Adipocyte (in vitro differentiated cells): ENCODE measurements at places on chromosomes 11 and 22.

- DNase-seq = no peak
These were observed 103.3 kb upstream of the NNMT start for GRCh38 chr11:114192841-114193389.

- DNase-seq = no peak
These were observed 97.0 kb upstream of the TOP3B start for GRCh38 chr22:22079404-22080148.

GRCh38 chr22:49588739-49589138 is 238.9 kb downstream of the BRD1 start:
- DNase-seq = no peak

DNA sequence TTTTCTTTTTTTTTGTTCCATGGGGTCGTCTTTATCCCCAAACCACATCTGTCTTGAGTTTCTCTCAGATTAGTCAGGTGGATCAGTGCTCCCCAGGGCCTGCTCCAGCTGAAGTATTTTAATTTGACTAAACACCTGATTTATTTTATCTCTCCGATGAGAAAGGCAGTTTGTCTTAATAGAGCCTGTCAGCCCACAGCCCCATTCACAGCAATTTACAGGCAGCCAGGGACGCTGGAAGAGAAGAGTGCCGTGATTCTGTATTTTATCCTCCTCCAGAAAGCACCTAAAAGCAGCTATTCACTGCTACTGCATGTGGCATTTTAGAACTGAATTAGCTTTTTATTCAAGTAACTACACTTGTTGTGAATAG is 164.5 kb downstream of the SOX6 start:
- no peak for DNase-seq

DNA sequence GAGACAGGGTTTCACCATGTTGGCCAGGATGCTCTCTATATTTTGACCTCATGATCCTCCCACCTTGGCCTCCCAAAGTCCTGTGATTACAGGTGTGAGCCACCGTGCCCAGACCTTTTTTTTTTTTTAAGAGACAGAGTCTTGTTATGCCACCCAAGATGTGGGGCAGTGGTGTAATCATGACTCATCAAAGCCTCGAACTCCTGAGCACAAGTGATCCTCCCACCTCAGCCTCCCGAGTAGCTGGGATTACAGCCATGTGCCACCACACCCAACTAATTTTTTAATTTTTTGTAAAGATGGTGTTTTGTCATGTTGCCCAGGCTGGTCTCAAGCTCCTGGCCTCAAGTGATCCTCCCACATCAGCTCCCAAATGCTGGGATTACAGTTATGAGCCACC is 37.9 kb downstream of the IZUMO1R start:
- no peak for DNase-seq

DNA sequence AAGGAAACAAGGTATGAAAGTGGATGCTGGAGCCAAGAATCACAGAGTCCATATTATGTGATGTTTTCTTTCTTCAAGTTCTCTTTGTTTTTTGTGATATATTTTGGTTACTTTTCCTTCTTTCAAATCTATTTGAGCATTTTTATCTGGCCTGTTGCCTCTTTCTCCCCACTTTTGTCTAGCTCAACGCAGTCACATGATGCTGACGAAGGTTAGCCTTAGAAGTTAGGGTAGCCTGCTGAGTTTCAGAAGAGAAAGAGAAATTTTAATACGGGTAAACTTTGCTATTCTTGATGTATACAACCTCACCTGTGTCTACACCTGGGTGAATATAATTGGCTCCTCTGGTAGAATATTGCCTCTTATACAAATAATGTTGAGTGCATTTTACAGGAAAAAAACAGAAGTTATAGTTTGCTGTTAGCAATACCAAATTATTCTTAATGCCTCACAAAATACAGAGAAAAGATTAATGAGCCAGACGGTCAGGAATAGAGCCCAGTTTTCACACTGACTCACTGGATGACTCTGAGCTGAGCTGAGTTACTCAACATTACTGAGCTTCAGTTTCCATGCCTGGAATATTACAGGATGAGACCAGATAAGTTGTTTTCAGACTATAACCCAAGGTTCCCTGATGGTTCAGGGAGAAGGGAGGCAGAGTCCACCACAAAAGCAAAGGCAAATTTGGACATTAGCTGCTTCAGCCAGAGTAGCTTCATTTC is 161.6 kb upstream of the BDNF start:
- DNase-seq = peak; percentile 84

- peak; percentile 66 for DNase-seq
These were observed 48.9 kb downstream of the FAR1 start for GRCh38 chr11:13717331-13717730.

DNA sequence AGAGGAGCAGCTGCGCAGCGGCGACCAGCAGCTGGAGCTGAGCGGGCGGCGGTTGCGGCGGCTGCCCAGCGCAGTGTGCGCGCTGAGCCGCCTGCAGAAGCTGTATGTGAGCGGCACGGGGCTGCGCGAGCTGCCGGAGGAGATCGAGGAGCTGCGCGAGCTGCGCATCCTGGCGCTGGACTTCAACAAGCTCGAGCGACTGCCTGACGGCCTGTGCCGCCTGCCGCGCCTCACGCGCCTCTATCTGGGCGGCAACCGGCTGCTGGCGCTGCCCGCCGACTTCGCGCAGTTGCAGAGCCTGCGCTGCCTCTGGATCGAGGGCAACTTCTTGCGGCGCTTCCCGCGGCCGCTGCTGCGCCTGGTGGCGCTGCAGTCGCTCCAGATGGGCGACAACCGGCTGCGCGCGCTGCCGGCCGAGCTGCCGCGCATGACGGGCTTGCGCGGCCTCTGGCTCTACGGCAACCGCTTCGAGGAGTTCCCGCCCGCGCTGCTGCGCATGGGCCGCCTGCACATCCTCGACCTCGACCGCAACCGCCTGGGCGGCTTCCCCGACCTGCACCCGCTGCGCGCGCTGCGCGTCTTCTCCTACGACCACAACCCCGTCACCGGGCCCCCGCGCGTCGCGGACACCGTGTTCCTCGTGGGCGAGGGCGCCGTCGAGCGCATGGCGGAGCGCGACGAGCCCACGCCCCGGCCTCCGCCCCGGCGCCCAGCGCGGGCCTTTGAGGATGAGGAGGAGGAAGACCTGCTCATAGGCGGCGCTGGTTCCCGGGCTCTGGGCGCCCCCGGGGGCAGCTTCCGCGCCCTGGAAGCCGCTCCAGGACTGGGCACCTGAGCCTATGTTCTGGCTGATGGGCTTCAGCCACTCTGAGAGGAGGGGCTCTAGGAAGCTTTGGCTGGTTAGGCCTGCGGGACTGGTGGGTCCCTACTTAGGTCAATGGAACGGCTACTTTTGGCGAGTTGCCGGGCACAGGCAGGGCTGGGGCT is 787 bp downstream of the LRRC10B start:
- DNase-seq = peak; percentile 83

DNA sequence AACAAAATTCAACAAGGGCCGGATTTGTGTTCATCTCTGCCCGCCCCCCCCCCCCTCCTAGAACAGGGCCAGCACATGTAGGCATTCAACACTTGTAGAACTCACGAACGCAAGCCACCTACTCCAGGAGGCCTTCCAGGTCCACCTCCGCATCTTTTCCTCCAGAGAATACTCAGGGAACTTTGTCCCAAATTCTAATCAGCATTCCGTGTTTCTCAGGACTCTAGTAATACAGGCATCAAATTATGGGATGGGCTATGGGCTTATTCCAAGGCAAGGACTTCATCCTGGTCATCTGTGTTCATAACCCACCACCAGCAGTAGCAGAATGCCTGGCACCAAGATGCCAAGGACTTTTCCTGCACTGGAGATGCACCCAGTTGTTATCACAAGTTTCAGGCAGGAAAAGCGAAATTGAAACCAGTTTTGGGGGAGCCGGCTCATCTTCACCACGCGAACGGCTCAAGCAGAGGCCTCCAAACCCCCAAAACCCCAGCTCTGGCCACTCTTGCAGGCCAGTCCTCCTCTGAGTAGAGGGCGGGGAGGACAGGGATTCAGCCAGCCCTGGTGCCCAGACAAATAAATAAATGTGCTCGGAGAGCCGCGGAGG is 462 bp downstream of the UBE2L6 start:
- DNase-seq = peak; percentile 53

- no peak for DNase-seq
These were observed 108.2 kb downstream of the BCR start for GRCh38 chr22:23288301-23289129.

GRCh38 chr11:11125618-11126017 is 227.4 kb downstream of the CSNK2A3 start:
- DNase-seq = no peak

- no peak for DNase-seq
These were observed 98.5 kb downstream of the PDE2A start for GRCh38 chr11:72575533-72576242.

DNA sequence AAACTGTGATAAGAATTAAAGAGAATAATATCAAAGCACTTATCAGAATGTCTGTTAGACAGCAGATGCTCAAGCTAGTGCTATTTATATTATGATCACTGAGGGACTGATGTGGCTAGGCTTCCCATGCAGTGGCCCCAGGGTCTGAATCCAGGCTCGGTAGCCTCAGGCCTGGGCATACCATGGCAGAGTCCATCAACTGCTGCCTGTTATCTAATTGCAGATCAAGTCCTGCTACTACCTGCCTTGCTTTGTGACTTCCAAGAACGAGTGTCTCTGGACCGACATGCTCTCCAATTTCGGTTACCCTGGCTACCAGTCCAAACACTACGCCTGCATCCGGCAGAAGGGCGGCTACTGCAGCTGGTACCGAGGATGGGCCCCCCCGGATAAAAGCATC is 57.5 kb downstream of the TIMP3 start:
- DNase-seq = no peak

DNA sequence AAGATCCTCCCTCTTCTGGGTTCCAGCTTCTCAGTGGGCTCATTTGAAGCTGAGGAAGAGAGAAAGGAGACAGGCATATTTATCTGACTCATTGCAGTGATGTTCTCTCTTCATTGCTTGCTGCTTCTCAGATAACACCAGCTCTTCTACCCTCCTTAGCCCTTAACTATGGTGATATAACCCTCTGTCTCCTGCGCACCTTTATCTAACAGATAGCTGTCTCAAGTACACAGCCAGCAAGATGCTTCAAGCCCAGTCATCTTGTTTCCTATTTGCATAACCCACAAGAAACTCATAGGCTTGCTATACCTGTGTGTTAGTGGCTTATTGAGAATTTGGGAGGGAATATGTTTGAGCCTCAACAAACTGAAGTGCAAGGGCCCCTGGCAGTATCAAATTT is 12.6 kb downstream of the PRSS23 start:
- DNase-seq = no peak

GRCh38 chr11:73160005-73160760 is 18.1 kb upstream of the FCHSD2 start:
- no peak for DNase-seq

- DNase-seq = no peak
These were observed 76.0 kb upstream of the PICALM start for GRCh38 chr11:86144846-86145245.

- DNase-seq = peak; percentile 89
These were observed 5.2 kb downstream of the PCSK7 start for GRCh38 chr11:117226388-117227385.

DNA sequence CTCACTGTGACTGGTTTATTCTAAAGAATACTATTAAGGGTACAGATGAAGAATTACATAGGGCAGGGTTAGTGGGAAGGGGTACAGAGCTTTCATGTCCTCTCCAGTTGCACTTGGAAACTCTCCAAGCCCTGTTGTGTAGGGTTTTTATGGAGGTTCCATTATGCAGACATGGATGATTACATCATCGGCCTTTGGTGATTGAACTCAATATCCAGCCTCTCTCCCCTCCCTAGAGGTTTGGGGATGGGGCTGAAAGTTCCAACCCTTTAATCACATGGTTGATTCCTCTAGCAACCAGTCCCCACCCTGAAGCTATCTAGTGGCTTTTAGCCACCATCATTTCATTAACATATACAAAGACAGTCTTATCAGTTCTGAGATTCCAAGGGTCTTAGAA is 472.6 kb downstream of the BUD13 start:
- no peak for DNase-seq

DNA sequence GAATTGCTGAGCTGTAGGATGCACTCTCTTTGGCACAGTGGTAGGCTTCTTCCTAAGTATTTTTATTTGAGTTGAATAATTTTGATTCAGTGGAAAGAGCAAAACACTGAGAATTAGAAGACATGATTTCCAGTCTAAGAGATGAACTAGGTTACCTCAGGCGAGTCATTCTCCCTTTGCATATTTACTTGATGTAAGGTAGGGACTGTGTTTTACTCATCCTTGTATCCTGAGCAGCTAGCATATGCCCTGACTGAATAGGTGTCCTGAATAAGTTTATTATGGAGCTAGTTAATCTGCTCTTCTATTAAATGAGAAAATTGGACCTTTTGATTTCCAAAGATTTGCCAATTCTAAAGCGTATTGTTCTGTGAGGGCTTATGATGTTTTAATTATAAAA is 50.7 kb downstream of the STIM1 start:
- no peak for DNase-seq

- no peak for DNase-seq
These were observed 86.5 kb downstream of the PDE2A start for GRCh38 chr11:72587696-72588095.

DNA sequence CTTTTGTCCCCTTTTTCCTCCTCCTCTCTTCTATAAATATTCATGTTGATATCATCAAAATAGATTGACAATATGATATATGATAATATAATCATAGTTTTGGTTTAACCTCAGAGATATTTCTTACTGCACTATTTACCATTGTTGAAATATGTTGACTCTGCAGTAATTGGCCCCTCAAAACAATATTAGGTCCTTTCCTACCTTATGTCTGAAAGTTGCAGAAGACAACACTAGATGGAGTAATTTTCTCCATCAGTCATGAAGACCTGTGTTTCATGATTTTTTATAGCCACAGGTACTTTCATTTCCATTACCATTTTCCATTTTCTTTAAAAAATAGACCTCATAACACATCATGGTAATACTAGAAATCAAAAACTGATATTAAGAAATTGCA is 284.4 kb downstream of the LUZP2 start:
- no peak for DNase-seq

GRCh38 chr11:70734379-70734778 is 336.1 kb downstream of the CTTN start:
- no peak for DNase-seq

DNA sequence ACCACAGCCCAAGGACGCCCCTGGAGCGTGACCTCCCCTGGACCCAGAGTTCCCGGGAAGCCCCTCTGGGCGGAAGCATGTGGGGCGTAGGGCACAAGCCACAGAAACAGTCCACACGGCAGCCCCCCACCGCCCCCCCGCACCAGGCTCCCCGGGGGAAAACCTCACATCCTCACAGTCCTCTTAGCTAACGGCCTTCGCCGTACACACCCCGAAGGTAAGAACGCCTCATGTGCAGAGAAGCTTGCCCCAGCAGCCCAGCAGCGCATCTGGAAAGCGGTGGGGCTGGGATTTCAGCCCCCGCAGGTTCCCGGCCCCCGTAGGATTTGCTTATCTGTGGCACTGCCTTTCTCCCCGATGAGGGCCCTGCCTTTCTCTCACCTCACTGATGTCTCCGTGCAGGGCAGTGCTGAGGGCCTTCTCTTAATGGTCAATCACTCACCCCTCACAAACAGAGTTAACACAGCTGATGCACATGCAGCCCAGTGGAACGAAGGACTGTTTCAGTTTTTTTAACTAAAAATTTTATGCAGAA is 309.2 kb downstream of the BRD1 start:
- no peak for DNase-seq
